Hematopoietic multipotent progenitor cell treated with erythropoietin and hydrocortisone succinate and interleukin-3 and kit ligand, for 6 days (in vitro differentiated cells): ENCODE measurements at places on chromosomes 2 and 18.
A peak's percentile ranks its signal among the peaks of the same experiment; 100 is the strongest.

GRCh38 chr2:112646791-112647689, 1.3 kb downstream of the SLC20A1 start:
- peak; percentile 64 for DNase-seq

DNA sequence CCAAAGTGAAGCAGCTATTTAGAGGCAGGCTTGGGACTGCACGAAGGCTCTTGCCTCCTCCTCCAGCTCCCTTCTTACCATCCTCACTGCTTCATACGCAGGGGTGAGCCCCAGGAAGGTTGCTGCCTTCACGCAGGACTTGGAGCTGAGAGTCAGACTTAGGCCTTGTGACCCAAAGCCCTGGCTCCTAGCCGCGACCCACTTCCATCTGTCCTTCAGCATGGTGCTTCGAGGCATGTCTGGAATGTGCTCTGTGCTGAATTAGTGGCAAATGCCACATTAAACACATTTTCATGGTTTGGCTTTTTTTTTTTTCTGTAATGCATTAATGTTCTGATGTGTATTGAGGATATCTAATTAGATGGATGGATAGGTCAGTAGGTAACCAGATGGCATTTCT, 37.5 kb downstream of the ITGB1BP1 start:
- DNase-seq, result no peak

DNA sequence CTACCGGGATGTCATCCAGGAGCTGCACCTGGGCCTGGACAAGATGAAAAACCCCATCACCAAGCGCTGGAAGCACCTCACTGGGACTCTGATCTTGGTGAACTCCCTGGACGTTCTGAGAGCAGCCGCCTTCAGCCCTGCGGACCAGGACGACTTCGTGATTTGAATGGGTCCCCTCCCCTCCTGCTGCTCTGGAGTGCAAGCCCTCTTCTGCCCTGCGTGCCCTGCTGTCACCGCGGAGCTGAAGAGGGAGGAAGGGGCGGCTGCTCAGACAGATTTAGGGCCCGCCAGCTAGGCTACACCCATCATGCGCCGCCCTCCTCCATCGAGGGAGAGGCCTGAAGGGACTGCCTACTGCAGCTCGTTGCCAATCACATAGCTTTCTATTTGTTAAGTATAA, 101.8 kb downstream of the SH3BP4 start:
- DNase-seq, result no peak

- no peak for DNase-seq
These were observed 183.0 kb downstream of the PMAIP1 start for GRCh38 chr18:60082790-60083189.

- no peak for DNase-seq
These were observed 10.0 kb upstream of the STARD7 start for GRCh38 chr2:96218508-96219131.
